Hepatocyte (in vitro differentiated cells): ENCODE measurements at places on chromosomes 6 and 20.

GRCh38 chr20:56833427-56833826, 204.3 kb downstream of the TFAP2C start:
- H3K36me3 ChIP-seq: no peaks in the 10 kb centered on the region
- no peak overlapping the region for H3K4me3 ChIP-seq
- no peak for DNase-seq
- no peak overlapping the region for H3K27ac ChIP-seq
- peaks cover 20% of the 10 kb centered on the region for H3K27me3 ChIP-seq

DNA sequence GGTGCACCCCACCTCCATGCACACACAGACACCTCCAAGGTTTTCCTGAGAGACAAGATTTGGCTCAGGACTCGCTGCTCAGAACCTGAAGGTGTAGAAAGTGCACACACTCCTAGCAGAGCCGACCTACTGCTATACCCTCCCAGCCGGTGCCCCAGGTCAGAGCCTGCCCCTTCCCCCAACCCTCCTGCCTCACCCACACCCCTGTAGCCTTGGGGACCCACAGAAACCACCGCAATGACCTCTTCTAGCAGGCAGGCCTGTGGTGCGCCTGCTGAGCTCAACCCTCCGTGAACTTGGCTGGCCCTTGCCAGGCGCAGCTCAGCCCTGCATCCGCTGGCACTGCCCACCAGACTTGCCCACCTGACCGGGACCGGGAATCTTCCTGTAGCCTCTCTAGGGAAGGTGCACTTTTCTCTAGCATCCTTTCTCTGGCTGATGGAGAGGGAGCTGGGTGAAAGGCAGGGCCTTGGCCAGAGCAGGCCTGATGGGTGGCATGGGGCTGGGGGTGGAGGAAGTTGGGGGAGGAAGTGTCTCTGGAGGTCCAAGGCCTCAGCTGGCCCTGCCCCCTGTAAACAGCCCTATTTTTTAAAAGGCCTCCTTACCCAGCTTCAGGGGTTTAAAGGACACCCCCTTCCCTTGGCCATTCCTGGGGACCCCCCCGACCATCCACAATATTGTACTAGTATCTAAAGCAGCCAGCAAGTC, 36.9 kb upstream of the SLCO4A1 start:
- no peak overlapping the region for H3K27ac ChIP-seq
- H3K4me3 ChIP-seq: no peak overlapping the region
- H3K27me3 ChIP-seq: no peaks in the 10 kb centered on the region
- H3K4me1 ChIP-seq: peaks cover 8% of the 10 kb centered on the region
- H3K36me3 ChIP-seq: no peaks in the 10 kb centered on the region
- DNase-seq: no peak

- H3K4me1 ChIP-seq: no peaks in the 10 kb centered on the region
- H3K27ac ChIP-seq: no peak overlapping the region
- H3K4me3 ChIP-seq: no peak overlapping the region
- H3K27me3 ChIP-seq: no peaks in the 10 kb centered on the region
These were observed 151.8 kb downstream of the UNC5CL start for GRCh38 chr6:40887079-40887791.

- H3K4me3 ChIP-seq: no peak overlapping the region
- H3K27me3 ChIP-seq: no peaks in the 10 kb centered on the region
- DNase-seq: no peak
These were observed 916.0 kb upstream of the GJE1 start for GRCh38 chr6:141216726-141217125.
